ENCODE measurements at places on chromosomes 11 and 22. TPM values are rescaled to one million over a fixed set of nuclear protein-coding genes. Genes with fewer than 3 reads are reported as not detected.

The PATE4 gene
- not detected for total RNA-seq

The KRTAP5-10 gene
- not detected for total RNA-seq

The PDGFD gene
- total RNA-seq, result 4.2 TPM

The RAG1 gene
- 2.6 TPM for total RNA-seq

The SEPTIN3 gene
- 0.05 TPM for total RNA-seq

The RBX1 gene
- total RNA-seq, result 123 TPM

The RFPL3 gene
- not detected for total RNA-seq

The TNNT3 gene
- total RNA-seq, result not detected

The MAPK8IP1 gene
- 1.4 TPM for total RNA-seq

The MMP7 gene
- 2,825 TPM for total RNA-seq

The OR52I1 gene
- total RNA-seq, result not detected

The GRAP2 gene
- total RNA-seq, result not detected

The BRD1 gene
- 38.1 TPM for total RNA-seq

The KRTAP5-8 gene
- not detected for total RNA-seq

The PGA5 gene
- not detected for total RNA-seq

The KDM4D gene
- 1.6 TPM for total RNA-seq

The TMEM191B gene
- 0.35 TPM for total RNA-seq

The ANO9 gene
- 9.2 TPM for total RNA-seq
